GM18507 (cell line): ENCODE measurements at places on chromosomes 7 and 10.

GRCh38 chr7:51016546-51016945 is 233.8 kb upstream of the GRB10 start:
- DNase-seq = no peak

DNA sequence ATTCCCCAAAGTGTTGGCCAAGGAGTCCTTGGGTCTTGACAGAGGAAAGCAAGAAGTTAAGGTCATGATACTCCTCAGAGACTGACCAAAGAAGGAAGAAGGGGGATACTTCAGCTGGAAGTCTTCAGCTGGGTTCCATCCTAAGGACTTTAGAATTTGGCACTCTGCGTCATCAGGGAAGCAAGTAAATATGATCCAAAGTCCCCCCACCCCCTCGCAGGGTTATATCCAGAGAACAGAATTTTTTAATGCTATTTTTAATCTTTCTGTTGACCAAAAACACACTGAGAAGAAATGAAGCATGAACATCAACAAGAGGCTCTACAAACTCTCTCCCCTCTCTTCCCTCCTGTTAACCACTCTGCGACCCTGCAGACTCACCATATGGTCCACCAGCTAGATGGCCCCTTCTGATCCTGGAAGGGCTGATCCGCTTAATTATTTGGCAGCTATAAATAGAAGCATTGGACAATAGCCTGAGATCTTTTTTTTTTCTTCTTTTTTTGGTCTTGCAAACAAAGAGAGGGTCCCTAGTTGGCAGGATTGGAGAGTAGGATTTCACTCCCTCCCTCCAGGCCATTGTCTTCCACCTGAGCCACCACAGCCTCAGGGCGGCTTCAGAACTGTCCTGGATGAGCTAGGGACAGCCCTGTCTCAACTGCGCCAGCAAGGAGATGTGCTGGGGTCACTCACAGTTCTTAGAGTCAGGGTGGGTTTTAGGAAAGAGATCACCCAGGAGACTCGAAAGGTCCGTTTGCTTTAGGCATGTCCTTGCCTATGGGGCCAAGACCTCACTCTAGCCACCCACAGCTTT is 196.0 kb downstream of the KCNMA1 start:
- no peak for DNase-seq

DNA sequence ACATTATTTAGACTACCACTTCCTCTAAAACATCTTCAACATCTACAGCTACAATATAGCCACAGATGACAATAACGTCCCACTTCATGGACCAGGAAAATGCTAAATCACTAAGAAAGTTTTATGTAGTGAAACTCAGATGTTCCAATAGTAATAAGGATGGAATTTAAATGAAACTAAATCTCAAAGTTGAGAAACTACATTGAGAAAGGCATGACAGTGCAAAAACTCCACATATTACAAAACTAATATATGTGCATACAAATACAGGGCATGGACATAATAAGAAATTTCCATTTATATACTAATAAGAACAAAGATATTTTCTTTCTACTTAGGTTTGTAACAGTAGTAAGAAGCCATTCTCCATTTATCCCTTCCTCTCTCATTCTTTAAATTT is 31.1 kb downstream of the POT1 start:
- no peak for DNase-seq

- no peak for DNase-seq
Measured at GRCh38 chr10:103083977-103084320, 109.1 kb downstream of the NT5C2 start.
